Cardiac muscle cell (in vitro differentiated cells and primary cell): ENCODE measurements at places on chromosomes 3 and 15. TPM values are rescaled to one million over a fixed set of nuclear protein-coding genes. Genes with fewer than 3 reads are reported as not detected.
A peak's percentile ranks its signal among the peaks of the same experiment; 100 is the strongest.

DNA sequence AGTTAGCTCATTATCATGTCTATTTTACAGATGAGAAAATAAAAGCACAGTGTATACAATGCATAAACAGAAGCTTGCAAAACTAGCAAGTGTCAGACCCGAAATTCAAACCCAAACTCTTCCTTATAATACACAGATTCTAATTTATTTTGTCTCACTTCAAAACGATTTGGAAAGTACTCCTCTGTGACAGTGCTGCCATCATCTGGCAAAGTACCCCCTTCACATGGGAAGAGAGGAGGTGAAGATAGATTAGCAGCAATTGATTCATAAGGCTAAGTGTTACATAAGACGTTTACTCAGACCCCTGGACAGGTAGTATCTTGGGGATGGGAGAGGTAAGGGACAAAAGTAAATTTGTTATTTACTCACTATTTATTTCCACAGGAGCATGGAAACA is 744.0 kb upstream of the SGO1 start:
- peak; percentile 21 for DNase-seq

- no peak for DNase-seq
Measured at GRCh38 chr3:169213956-169214355, 449.6 kb downstream of the MECOM start.

STAC gene
- total RNA-seq: 16.6 and 24.9 TPM in 2 replicates

GRCh38 chr3:86547692-86548091 is 443.3 kb downstream of the VGLL3 start:
- no peak for DNase-seq
